ENCODE measurements at places on chromosomes 4 and X. TPM values are rescaled to one million over a fixed set of nuclear protein-coding genes. Genes with fewer than 3 reads are reported as not detected.

Gene KCNE5
- total RNA-seq: 9.4 TPM

Gene GPR82
- not detected for total RNA-seq

Gene APELA
- total RNA-seq: 0.85 TPM

Gene MAGEA2
- 3.5 TPM for total RNA-seq

DNA sequence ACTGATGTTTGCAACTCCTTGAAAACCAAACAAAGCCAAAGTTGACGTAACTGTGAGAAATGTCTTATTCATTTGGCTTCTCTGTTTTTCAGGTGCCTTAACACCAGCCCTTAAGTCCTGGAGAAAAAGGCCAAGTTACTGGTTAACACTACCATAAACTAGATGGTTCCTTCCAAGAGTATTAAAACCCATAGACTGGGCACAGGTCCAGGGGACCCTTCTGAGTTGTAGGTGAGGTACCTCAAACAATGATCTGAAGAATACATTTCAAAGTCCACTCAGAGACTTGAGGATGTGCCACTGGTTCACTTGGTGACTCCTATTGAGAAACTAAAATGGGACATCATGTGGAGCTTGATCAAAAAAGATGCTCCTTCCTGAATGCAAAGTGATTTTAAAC lies 87.0 kb downstream of the NKX6-1 start:
- no peaks in the 10 kb centered on the region for H3K36me3 ChIP-seq
- DNase-seq: no peak
- H3K4me1 ChIP-seq: no peaks in the 10 kb centered on the region
- H3K4me3 ChIP-seq: no peak overlapping the region

Gene STATH
- total RNA-seq: not detected

DNA sequence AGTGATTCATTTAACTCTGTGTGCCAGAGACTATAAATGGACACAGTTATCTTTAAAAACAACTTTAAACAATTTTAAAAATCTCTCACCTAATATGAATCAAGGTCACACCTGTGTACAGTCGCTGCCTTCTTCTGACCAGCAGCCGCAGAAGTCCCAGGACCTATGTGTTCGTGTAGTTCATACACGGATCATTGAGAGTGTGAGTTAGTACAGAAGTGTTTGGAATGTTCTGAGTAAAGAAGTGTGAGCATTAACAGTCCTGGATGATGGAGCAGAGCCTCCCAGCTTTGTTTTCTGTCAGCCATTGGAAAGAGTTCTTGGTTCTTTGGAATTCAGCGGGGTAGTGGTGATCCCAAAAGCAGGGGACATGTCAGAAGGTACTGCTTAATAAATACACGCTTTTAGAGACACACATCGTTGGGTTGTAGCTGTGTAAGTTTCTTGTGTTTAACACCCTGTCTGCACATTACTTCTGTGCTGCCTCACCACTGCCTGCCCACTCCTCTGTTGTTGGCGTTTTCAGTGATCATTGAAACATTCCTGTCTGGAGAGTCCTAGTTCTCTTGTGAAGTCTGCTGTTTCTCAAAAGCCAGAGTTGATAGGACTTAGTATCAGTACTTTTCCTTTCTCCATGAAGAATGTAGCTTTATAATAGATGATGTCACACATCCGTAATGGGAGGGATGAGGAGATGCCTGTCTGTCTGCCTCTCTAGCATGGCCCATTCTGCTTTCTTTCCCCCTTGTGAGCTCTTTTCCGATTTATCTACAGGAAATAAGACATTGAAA lies 90.6 kb downstream of the PTTG2 start:
- no peak overlapping the region for H3K27ac ChIP-seq
- no peak overlapping the region for H3K4me3 ChIP-seq
- H3K36me3 ChIP-seq: peaks cover 20% of the 10 kb centered on the region
- H3K27me3 ChIP-seq: peaks cover 4% of the 10 kb centered on the region
- DNase-seq: no peak
- H3K4me1 ChIP-seq: peaks cover 19% of the 10 kb centered on the region

Measured in endothelial cell (in vitro differentiated cells).